Pulmonary artery endothelial cell (primary cell): ENCODE measurements at places on chromosomes 2 and 18. TPM values are rescaled to one million over a fixed set of nuclear protein-coding genes. Genes with fewer than 3 reads are reported as not detected.

TMEM37 gene
- 0.73 and 2.3 TPM in 2 replicates for total RNA-seq

GREB1 gene
- total RNA-seq: 0.07 TPM in 2 replicates

GATA6 gene
- 10.5 and 11.9 TPM in 2 replicates for total RNA-seq

RFTN2 gene
- total RNA-seq: 6.5 and 13.8 TPM in 2 replicates

ITGA4 gene
- 1.6 and 9.3 TPM in 2 replicates for total RNA-seq

SERPINB12 gene
- not detected in 2 replicates for total RNA-seq

LRRC30 gene
- total RNA-seq: not detected in 2 replicates

LCT gene
- not detected in 2 replicates for total RNA-seq

DCC gene
- total RNA-seq: not detected in 2 replicates

TMEM247 gene
- total RNA-seq: not detected in 2 replicates

TMEM17 gene
- 0.63 and 1.5 TPM in 2 replicates for total RNA-seq

LMAN2L gene
- total RNA-seq: 15.3 and 37.4 TPM in 2 replicates

UGT1A8 gene
- total RNA-seq: not detected in 2 replicates

LONRF2 gene
- total RNA-seq: not detected in 2 replicates

SCTR gene
- total RNA-seq: not detected in 2 replicates

TNFAIP6 gene
- not detected in 2 replicates for total RNA-seq

RBM44 gene
- 0.33 and 0.39 TPM in 2 replicates for total RNA-seq

MYOM1 gene
- 0.07 and 0.11 TPM in 2 replicates for total RNA-seq

THAP4 gene
- 47.3 and 56.6 TPM in 2 replicates for total RNA-seq

LYPD6B gene
- not detected in 2 replicates for total RNA-seq

RESP18 gene
- total RNA-seq: not detected in 2 replicates

CHMP1B gene
- 48.0 and 63.4 TPM in 2 replicates for total RNA-seq

CCL20 gene
- total RNA-seq: 1.1 TPM in 1 of 2 replicates, not detected in the other

ZNF514 gene
- total RNA-seq: 10.2 TPM in 2 replicates

UNC80 gene
- total RNA-seq: not detected in 2 replicates
